ENCODE measurements at places on chromosomes 1 and 21.
A peak's percentile ranks its signal among the peaks of the same experiment; 100 is the strongest.

- DNase-seq, result no peak
Observed at GRCh38 chr1:112887599-112888283, 68.3 kb downstream of the SLC16A1 start.

GRCh38 chr1:186033847-186034271, 299.7 kb downstream of the HMCN1 start:
- DNase-seq, result no peak

GRCh38 chr1:109216662-109217061, 2.9 kb downstream of the SARS1 start:
- no peak for DNase-seq

GRCh38 chr1:37602750-37603694, 7.3 kb upstream of the GNL2 start:
- peak; percentile 26 for DNase-seq

GRCh38 chr1:7575041-7575400, 196.1 kb upstream of the VAMP3 start:
- no peak for DNase-seq

GRCh38 chr1:41473738-41474362, 10.6 kb downstream of the EDN2 start:
- no peak for DNase-seq
